GM19239 (cell line): ENCODE measurements at places on chromosomes 7 and 10.

GRCh38 chr7:137998250-137998649 lies 3.6 kb downstream of the CREB3L2 start:
- DNase-seq = no peak

DNA sequence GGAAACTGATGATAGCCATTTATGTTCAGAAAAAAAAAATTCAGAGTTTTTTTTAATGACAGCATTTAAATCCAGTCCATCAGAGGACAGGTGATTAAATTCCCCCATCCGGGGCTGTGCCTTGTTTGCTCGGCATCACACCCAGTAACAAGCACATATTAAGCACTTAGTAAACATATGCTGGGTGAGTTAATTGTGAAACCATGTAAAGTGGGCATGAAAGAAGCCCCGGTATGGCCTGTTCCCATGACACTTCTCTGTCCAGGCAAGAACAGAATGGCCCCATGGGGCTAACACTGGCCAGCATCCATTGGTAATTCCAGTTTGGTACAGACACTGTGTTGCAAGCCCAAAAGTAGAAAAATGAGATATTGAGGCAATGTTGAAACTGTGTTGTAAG lies 220.8 kb upstream of the RNF32 start:
- DNase-seq = no peak

GRCh38 chr7:38775506-38776175 lies 133.3 kb downstream of the VPS41 start:
- DNase-seq = no peak

GRCh38 chr7:54738737-54739136 lies 20.3 kb downstream of the SEC61G start:
- no peak for DNase-seq

DNA sequence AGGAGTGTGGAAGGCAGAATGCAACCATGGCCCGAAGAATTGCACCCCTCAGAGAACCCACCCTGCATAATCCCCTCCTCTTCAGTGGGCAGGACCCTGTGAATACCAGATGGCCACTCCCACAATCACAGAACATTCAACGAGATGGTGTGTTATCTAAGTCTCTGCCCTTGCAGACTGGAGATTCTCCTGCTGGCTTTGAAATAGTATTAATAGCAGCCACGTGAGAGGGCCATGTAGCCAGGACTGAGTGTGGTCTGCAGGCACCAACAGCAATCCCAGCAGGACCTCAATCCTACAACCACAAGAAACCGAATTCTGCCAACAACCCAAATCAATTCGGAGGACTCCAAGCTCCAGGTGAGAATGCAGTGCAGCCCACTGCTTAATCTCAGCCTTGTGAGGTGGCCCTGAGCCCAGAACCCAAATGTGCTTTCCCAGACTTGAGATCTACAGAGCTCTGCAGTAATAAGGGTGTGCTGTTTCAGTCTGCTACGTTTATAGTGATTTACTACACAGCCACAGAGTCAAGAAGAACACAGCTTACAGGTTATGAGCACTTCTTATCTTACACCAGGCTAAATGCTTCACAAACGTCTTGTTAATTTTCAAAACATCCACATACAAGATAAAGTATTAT lies 72.1 kb downstream of the VOPP1 start:
- DNase-seq = no peak

- no peak for DNase-seq
Measured at GRCh38 chr10:62037166-62037831, 135.8 kb downstream of the ARID5B start.

- no peak for DNase-seq
Measured at GRCh38 chr7:44103923-44104859, at the start of gene AEBP1. Gene AEBP1 (plus strand): TSS chr7:44104345. CDS start chr7:44104666, 321 bp downstream.

- DNase-seq = peak; percentile 56
Measured at GRCh38 chr10:103451091-103451813, 918 bp downstream of the CALHM2 start.

DNA sequence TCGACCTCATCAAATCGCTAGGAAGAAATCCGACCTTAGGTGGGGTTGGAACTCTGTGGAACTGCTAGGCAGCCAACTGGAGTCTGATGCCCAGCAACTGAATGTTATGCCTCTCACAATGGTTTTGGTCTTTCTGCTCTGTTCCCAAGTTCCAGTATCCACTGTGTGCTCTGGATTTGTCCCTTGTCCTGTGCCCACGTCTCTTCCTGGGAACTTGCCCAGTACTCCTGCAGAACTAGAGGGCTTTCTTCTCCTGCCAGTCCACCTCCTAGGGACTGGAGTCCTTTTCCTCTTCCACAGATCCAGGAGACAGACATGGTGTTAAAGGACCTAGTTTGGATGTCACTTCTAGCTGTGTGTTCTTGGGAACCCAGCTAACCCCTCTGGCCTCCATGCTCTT lies 26.6 kb downstream of the PRTFDC1 start:
- no peak for DNase-seq

GRCh38 chr7:50330254-50330653 lies 25.7 kb downstream of the IKZF1 start:
- DNase-seq = no peak

- DNase-seq = no peak
Measured at GRCh38 chr7:156166692-156167416, 354.6 kb upstream of the SHH start.

DNA sequence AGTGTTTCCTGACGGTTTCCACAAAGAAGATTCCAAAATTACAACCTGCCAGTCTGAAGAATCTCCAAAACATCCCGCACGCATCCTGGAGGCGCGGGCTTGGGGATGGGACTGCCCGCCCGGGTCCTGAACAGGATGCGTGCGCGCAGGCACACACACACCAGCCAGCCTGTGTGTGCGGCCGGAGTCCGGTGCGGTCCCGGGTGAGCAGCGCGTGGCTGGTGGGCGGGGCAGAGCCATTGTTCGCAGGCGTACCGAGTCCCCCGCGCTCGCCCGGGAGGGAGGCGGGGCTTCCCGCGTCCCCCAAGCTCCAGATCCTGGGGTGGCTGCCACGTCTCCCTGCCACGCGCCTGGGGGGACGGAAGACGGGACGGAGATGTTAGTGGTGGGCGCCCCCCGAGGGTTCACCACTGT lies 675 bp upstream of the SCD start:
- DNase-seq = no peak

DNA sequence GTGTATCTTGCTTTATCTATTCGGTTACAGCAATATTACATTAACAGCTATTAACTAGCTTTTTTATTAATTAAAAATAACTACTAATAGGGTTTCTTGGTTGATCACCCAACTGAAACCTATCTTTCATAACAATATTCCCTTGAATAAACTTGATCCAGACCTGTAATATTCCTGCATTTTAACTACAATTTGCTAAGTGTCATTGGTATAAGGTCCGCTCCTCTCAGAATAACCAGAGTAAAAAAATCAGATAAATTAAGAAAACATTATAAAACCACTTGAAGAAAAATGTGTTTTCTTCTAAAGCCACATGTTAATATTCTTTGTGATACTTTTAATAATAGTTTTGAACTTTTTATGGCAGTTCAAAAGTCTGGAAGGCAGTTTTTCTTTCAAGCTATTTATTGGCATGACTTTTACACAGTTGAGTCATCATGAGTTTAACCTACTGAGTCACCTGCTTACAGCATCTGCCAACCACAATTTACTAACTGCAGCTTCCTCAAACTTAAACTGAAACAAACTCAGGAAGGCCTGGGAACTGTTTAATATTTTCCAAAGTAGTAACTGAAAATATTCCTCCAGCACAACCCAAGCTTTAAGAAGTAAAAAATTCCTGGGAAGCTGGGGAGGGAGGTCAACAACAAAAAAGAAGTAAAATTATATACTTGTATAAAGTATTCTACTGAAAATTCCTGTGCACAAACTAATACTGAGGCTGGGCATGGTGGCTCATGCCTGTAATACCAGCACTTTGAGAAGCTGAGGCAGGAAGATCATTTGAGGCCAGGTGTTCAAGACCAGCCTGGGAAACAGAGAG lies 103.2 kb downstream of the NRBF2 start:
- DNase-seq = peak; percentile 16

DNA sequence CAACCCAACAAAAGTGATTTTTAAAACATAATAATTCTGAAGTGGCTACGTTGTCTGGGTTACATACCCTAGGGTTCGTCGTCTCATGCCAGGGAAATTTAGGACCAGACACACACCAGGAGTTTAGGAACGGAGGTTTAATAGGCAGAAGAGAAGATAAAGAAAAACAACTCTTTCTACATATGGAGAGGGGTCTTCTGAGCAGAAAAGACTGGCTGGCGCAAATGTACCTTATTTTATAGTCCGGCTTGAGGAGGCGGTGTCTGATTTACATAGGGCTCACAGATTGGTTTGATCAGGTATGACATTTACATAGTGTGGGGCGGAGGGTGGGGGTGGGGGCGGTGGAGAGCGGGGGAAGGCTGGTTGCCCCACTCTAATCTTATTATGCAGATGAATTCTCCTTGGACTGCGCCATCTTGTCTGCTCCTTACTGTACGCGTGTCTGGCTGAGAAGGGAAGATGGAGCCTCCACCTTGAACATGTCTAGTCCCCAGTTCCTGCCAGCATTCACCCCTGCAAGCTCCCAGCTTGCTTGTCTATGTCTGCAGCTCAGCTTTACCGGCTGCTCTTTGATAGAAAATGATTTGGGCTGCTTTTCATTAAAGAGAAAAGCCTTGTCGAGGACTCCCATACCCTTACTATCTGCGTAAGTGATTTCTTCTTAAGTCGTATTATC lies 98.7 kb downstream of the RALA start:
- DNase-seq = no peak

- peak; percentile 13 for DNase-seq
Measured at GRCh38 chr7:134174795-134175261, 47.7 kb downstream of the LRGUK start.

DNA sequence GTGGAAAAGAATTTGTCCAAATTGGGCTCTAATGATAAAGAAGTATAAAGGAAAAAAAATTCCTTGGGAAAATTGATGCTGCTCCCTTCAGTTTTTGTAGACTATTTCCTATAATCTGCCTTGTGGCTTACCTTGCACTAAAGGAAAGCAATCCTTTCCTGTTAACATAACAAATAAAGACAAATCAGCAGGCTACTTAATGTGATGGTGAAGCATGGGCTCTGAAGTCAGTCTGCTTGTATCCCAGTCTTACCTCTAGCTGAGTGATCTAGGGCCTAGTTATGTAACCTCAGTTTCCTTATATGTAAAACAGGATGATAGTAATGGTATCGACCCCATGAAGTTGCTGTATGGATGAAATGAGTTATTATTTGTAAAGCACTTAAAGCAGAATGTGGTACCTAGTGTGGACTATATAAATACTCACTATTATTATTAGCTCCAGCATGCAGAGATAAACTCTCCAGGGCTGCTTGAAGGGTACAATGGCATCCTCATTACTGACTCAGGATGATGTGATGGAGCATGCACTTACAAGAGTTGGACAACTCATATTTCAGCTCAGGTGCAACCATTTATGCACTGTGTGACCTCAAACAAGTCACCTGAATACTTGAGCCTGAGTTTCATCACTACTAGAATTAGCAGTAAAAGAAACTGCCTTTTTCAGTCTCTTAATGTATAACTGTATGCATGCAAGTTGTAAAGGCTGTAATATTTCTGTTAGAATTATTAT lies 156.1 kb downstream of the DKK1 start:
- no peak for DNase-seq

- DNase-seq = no peak
Measured at GRCh38 chr7:92639966-92640365, 49.8 kb upstream of the FAM133B start.

GRCh38 chr7:1296356-1296981 lies 63.8 kb downstream of the UNCX start:
- no peak for DNase-seq

DNA sequence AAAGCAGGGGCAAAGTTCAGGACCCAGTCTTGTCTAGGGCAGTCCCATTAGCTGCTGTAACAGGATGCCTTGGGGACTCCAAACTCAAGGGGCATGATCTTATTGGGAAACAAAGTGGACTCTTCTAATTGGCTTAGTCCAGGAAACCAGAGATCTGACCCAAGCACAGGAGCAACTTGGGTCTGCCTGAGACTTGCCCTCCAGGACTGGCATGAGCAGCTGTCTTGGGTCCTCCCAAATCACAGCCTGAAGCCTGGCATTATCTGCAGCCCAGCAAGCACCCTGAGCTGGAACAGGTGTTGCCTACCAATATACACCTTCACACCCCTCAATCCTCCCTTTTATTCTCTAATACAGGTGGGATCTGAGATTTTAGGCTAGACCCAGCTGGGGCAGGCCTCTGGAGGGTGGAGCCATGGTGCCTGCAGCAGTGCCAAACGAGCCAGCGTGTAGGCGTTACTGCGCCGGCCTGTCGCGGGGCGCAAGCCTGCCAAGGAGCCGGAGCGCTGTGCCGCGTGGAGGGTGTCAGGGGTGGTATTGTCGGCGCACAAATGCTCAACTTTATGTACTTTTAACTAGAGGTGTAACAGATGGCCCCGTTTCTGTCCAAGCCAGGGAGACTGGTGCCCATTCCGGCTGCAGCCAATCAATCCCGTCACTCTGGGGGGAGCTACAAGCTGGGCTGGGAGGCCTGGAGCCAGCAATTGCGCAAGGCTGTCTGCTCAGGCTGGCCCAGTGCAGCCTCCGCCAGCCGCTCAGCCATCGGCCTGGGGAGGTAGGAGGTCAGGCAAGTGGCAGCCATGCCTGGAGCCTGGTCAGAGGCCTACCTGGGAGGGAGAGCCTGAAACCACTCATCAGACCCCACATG lies 12.8 kb upstream of the LBX1 start:
- DNase-seq = no peak

GRCh38 chr10:72285972-72286521 lies 12.3 kb downstream of the DDIT4 start:
- no peak for DNase-seq

DNA sequence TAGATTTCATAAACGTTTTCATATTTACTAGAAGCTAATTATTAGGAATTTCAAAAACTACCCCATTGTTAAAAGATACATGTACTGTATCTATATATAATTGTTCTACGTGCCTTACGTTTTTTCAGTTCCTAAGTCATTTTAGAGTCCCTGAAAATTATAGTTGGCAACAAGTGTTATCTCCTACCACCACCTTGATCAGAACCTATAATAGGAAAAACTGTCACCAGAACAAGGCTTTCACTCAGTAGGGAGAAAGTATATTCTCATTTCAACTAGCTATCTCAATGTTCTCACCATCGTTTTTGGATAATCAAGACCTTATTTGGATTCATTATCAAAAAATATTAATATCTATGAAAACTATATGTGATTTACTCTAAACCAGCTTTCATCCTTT lies 107.7 kb downstream of the CPEB3 start:
- no peak for DNase-seq

- DNase-seq = no peak
Measured at GRCh38 chr7:14047709-14048399, 58.4 kb upstream of the ETV1 start.

GRCh38 chr10:110480387-110480786 lies 17.3 kb upstream of the DUSP5 start:
- no peak for DNase-seq

- no peak for DNase-seq
Measured at GRCh38 chr7:138944592-138944991, 36.6 kb downstream of the KIAA1549 start.

DNA sequence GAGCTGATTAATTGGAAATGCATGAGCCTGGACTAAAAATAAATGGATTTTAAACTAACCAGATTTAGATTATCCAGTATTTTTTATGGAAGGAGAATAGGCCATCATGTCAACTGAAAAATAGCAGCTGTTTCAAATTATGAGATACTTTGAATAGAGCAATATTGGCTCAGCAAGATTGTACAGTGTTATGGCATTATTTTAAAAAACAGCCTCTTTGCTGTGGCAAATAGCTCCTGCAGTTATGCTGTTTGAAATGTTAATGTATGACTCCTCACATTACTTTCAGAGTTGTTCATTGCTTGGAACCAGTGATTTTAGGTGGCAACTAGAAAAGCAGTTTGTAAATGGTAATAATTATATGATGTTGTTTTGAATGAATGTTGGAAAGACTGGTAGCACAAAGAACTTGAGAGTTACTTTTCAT lies 244.5 kb downstream of the KIAA1217 start:
- no peak for DNase-seq

- no peak for DNase-seq
Measured at GRCh38 chr10:70374775-70375614, 7.4 kb downstream of the LRRC20 start.
